CD4-positive, alpha-beta T cell treated with Interleukin-6 at 100 ng/mL for 8 hours (primary cell): ENCODE measurements at places on chromosomes 12 and 14.

DNA sequence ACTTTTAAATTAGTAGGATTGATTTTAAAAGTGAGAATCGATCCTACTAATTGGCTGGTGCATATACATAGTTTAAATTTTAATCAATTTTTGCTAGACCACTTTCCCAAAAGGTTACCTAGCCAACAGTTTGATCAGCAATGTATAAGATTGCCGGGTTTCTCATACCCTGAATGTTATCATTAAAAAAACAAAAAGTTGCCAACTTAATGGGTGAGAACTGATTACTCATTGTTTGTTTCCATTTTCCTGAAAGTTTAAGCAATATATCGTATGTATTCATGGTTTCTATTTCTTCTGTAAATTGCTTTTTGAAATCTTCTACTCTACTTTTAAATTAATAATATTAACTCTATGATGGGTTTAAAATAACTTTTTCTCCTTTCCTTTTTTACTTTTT is 4.4 kb upstream of the MYBPC1 start:
- DNase-seq, result no peak

- no peak for DNase-seq
These were observed 181.8 kb downstream of the PAX9 start for GRCh38 chr14:36843410-36843809.

DNA sequence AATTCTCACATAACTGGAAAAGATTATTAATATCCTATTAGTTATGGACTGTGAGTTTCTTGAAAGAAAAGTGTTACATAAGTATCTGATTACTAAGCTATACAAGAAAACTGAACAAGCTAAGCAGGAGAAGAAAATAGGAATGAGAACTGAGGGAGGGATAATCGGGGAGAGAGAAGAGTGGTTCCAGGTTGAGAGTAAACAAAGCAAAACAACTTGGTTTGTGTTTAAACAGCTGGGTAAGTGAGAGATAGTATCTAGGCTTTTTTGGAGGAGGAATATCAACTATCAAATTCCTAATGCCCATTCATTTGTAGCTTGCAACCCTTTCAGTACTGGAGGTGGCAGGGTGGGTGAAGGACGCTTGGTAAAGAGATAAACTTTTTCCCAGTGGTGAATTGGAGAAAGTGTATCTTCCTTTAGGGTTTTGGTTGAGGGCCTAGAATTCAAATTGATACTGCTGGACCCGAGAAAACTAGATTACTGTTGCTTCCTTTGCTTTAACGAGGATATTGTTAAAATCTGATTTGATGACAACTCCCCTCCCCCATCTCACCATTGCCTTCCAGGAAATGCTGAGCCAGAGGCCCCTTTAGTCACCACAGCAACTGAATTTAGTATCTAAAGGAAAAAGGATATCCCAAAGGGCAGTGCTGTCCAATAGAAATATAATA is 2.0 kb upstream of the SLC2A3 start:
- no peak for DNase-seq

DNA sequence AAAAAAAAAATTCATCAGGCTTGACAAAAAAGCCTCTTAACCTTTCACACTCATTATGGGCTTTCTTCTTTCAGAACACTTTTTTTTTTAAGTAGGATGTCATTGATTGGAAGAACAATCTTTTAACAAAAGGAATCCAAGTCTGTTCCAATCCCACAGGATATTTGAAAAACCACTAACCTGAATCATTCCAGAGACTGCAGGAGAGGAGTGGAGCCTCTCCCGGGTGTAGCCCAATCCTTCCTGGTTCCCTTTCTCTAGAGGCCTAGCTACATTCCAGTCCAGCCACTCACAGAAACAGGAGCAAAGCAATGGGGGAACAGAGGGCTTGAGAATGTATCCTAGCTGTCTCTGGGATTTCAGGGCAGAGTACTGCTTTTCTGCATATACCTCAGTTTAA is 4.3 kb downstream of the MFAP5 start:
- DNase-seq, result no peak

GRCh38 chr12:121400332-121401139 is 618 bp downstream of the RNF34 start:
- peak; percentile 61 for DNase-seq

DNA sequence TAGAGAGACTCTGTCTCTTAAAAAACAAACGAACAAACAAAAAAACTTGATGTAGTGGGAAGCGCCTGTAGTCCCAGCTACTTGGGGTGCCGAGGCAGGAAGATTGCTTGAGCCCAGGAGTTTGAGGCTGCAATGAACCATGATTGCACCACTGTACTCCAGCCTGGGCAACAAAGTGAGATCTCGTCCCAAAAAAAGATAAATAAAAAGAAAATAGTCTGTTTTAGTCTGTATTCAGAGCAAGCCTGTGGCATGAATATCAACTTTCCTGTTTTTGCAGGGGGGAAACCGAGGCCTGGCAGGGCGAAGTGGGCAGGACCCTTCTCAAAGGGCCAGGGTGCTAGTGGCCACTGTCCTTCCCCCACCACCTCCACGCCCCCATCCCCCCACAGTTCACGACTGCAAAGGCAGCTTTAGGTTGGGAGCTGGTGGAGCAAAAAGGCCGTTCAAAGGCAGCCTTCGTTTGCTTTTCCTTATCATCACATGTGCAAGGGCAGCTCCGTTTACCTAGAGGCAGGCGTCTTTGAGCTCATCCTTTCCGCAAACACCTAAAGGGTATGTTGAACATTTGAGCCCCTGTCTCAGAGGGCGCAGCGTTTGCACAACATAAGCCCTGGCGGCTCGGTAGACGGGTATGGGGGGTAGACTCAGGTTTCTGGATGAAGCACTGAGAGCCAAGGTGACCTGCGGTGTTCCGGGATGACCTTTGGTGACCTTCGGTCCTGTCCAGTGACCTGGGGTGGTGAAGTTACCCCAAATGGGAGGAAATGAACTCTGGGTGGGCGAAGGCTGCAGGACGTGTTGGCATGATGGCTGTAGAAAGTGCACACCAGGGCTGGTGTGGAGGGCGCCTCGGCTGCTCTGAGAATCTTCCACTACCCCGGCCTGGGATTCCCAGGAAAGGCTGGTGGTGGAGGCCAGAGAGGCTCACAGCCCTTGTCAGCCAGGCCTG is 8.7 kb upstream of the MEG3 start:
- DNase-seq, result no peak

- no peak for DNase-seq
These were observed 8.9 kb downstream of the HVCN1 start for GRCh38 chr12:110680032-110680431.

- DNase-seq, result no peak
These were observed 891 bp downstream of the PLEKHA5 start for GRCh38 chr12:19130224-19131024.

DNA sequence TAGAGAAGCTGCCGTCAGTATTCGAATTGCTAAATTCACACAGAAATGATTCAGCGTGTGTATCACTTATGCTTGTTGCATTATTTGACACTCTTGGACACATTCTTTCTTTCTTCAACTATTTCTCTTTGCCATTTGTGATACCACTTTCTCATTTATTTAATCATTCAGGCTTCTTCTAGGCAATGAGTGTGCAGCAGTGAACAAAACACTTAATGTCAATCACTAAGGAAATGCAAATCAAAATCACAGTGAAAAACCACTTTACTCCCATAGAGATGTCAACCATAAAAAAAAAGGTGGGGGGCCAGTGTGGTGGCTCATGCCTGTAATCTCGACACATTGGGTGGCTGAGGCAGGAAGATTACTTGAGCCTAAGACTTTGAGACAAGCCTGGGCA is 214.6 kb downstream of the FLRT2 start:
- no peak for DNase-seq

- DNase-seq, result no peak
These were observed 6.4 kb upstream of the NTN4 start for GRCh38 chr12:95796982-95797289.

GRCh38 chr12:52612431-52613383 is 5.7 kb downstream of the KRT73 start:
- peak; percentile 28 for DNase-seq

DNA sequence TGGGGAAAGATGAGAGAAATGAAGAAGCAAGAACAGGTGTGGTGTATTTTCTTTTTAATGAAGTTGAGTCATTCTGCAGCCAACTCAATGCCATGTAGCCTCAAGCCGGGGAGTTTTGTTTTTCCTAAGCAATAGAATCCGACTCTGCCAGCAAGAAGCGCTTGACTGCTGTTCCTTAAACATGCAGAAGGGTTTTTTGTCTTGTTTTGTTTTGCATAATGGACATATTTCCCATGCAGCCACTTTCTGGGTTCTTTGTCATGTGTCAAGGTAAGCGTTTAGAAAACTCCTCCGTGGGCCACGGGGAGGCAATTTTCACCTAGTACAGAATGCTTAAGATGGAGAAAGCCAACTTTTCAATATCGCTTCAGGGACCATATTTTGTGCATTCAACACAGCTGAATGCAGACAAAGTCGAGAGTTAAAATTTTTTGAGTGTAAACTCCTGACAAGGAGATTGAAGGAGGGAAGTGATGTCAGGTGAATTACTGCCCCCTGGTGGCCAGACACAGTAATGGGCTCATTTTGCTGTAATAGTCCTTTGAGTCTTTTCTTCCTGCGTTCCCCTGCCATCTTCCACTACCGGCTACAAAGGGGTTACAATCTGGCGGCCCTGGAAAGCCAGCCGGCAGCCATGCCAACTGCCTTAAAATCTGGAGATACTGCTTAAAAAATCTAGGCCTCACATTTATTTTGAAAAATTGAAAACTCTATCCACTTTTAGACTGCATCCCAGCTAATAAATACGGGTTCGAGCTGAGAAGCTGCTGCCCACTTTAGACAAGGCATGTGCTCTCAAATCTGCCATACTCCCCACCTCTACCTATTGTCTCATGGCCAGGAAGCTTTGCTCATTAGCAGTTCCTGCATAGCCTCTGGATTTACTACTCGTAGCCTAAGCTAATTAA is 3.2 kb upstream of the FICD start:
- peak; percentile 79 for DNase-seq

DNA sequence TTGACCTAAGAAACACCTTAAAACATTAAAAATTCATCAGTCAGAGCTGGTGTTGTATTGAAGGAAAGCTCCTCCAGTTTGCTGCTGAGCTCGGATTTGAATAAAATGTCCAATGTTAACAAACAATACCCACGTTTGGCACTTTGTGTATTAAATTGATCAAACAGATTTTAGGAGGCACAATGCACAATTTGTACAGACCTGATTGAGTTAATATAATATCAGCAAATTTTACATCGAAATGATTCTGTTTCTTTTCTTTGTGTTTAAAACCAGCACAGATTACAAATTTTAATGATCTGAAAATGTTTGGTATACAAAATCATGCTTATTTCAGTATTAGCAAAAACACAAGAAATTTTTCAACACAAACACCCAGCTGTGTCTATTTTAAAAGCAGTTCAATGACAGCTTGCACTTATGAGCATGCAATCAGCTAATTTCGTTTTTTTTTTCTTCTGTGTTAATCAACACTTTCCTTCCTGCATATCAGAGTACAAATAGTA is 2.8 kb upstream of the FOXG1 start:
- DNase-seq, result no peak

- no peak for DNase-seq
These were observed 55.1 kb downstream of the PPP1R36 start for GRCh38 chr14:64604881-64605280.
